ENCODE measurements at places on chromosomes 12 and 14.

DNA sequence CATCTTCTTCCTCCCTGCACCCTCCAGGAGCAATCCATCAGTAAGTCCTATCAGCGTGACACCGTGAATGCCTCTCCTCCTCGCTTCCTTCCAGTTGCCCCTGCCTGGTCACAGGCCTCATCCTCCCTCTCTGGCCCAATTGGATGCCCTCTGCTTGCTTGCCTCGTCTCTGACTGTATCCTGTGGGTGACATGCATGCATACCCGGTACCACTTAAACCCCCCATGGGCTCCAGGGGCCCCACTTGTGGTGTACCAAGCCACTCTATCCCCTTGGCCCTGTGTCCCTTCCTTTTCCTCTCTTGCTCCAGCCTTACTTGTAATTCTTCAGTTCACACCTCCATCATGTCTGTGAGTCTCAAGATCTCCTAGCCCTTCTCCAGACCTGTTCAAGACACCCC, 106.0 kb upstream of the RTL1 start:
- peak; percentile 7 for DNase-seq

- DNase-seq: no peak
These were observed 8.7 kb downstream of the MARK3 start for GRCh38 chr14:103393676-103394626.

DNA sequence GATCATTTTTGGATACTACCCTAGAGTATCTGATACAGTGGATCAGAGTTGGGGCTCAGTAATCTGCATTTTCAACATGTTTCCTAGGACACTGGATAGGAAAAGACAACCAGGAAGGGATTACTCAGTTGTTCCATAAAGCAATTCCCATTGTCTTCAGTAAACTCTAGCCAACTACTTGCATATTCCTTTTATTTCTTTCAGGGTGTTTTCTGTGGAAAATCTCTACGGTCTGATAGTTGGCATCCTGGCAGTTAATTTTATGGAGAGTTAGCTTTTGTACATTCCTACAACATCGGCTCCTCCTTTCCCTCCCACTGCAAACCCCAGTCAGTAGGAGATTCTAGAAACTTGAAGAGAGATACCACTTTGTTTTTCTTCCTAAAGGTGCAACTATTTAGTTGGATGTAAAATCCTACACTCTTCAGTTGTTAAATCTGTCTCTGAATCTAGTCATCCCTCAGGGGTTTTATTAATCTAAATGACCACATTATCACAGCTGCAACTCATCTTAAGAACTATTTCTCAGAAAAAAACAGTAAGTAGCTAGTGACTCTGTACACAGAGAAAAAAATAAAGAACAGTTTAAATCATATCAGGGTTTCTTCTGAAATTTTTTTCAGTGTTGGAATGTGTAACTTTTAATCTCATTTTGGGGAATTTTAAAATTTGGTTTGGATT, 103.9 kb downstream of the PDE3A start:
- DNase-seq: no peak

DNA sequence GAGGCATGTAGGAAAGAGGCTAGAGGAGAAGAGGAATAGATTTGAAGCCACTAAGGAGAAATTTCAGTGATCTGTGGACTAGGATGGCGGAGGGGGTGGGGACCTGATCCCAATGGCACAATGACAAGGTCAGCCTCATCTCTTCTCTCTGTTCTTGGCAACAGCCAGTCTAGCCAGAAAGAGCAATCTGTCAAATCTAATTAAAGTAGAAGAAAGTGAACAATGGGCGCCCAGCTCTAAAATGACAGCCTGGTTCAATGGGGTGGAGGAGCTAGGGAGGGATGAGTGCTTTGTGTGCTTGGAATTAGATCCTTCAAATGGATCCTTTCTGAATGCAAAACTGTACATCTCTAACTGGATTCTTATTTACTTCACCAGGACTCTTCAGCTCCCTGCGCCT, 37.2 kb upstream of the TUBA1C start:
- no peak for DNase-seq

GRCh38 chr14:22555384-22556011, 33.5 kb downstream of the DAD1 start:
- DNase-seq: peak; percentile 38

- DNase-seq: peak; percentile 83
These were observed 58.2 kb downstream of the ESR2 start for GRCh38 chr14:64235652-64236640.

GRCh38 chr14:68450391-68451120, 342.3 kb downstream of the ZFP36L1 start:
- no peak for DNase-seq
